ENCODE measurements at places on chromosomes 6 and 20.

GRCh38 chr6:3956054-3956453 lies 106.9 kb downstream of the FAM50B start:
- no peak for DNase-seq

DNA sequence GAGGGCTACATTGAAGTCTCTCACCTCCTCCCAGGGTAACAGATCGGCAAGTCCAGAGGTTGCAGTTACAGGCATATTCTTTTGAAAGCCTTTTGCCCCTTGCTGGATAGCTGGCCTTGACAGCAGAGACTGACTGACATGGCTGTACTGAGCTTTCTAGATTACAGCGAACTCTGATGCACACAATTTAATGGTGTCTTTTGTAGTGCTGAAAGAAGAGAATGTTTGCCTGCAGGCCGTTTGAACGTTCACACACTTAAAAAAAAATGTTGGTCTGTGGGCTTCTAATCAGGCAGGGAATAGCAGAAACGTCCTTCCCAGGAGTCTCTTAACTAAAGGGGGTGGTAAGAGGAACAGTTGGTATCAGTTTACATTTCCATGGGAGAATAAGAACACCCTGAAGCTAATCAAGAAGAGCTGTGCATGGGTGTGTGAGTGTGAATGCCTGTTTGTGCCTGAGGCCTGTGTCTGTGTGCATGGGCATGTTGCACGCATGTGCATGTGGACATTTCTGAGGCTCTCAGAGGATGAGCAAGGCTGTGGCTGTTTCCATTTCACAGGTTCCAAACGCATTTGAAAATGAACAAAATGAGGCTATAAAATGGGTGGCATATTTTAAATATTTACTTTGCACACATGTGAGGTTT lies 213.9 kb upstream of the SSTR4 start:
- no peak for DNase-seq

GRCh38 chr6:27374824-27375612 lies 13.5 kb upstream of the ZNF391 start:
- DNase-seq = peak; percentile 33

GRCh38 chr6:39758905-39759605 lies 33.1 kb upstream of the DAAM2 start:
- no peak for DNase-seq

DNA sequence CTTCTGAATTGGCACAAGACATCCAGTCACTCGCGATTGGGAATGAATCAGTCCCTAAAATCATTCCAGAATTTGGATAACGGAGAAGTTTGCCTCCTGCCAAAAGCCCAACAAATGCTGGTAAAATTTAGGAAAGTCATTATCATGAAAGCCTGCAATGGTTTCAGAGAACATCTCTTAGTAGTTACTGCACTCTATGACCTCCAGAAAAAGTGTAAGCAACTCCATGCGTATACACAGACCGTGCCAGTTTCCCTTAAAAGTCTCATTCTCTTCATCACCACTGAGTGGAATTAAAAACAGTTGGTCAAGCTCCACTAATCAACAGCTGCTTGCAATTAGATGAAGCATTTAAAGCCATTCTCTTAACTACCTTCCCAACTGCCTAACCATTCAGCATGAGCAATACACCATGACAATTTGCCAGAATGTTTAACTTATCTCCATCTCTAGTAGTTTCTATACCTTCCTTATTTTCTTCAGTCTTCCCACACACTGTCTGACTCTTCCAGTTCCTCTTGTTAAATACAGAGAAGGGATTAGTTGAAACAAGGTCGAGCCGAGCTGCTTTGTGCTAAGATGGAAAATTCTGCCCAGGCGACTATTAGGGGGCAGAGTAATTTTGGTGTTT lies 183.6 kb upstream of the PRDM1 start:
- DNase-seq = no peak

- no peak for DNase-seq
These were observed 87.3 kb downstream of the PTPN1 start for GRCh38 chr20:50597406-50597969.

- DNase-seq = peak; percentile 45
These were observed 152.1 kb upstream of the RIMS1 start for GRCh38 chr6:71733970-71734899.

- DNase-seq = no peak
These were observed 1.4 kb downstream of the BHLHE23 start for GRCh38 chr20:63005365-63005861.

DNA sequence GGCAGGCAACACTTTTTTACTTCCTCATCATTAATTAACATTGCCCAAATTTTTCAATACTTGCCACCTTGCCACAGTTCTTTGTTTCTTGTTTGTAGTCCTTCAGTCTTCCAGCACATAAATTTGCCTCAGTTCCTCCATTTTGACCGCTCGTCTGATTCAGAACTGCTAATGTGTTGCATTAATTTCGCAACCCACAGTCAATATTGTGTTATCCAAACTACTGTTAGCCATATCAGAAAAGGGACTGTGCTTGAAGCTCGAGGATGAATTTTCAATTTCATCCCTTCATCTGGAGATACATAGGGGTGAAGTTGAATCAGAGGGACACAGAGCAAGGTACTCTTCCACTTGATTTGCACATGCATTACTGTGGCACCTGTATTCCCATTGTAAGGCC lies 421.5 kb downstream of the CDKAL1 start:
- no peak for DNase-seq

- DNase-seq = no peak
These were observed 7.1 kb downstream of the DUSP22 start for GRCh38 chr6:299104-299980.

- no peak for DNase-seq
These were observed 290.5 kb upstream of the ZFP64 start for GRCh38 chr20:52482044-52482443.

DNA sequence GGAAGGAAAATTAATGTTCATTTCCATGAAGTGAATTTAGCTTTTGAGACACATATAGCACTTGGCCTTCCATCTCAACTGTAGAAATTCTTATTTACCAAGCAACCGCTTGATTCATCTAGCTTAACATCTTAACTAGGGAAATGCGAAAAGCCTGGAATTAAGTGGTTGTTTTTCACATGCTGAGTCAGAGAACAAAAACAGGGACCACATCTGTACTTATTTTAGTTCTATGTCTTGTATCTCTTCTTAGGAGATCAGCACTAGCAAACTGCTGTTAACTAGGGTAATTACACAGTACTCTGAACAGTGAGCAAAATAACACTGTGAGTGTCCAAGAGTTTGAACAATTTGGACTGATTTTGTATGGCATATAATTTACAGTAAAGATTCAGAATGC lies 590.9 kb upstream of the NRSN1 start:
- DNase-seq = no peak

DNA sequence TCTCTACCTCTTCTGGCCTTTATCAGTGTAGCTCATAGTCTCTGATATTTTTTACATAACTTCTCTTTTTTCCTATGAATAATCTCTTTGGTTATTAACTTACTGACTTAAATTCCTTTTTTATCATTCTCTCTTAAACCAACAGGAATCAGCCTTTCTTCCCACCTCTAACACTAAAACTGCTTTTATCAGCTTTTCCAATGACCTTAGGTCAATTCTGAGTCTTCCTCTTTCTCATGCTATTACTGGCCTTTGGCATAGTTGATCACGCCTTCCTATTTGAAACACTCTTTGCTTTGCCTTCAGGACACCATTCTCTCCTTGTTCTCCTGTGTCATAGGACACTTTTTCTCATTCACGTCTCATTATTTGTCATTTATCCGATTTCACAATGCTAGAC lies 8.1 kb upstream of the HINT3 start:
- DNase-seq = no peak

DNA sequence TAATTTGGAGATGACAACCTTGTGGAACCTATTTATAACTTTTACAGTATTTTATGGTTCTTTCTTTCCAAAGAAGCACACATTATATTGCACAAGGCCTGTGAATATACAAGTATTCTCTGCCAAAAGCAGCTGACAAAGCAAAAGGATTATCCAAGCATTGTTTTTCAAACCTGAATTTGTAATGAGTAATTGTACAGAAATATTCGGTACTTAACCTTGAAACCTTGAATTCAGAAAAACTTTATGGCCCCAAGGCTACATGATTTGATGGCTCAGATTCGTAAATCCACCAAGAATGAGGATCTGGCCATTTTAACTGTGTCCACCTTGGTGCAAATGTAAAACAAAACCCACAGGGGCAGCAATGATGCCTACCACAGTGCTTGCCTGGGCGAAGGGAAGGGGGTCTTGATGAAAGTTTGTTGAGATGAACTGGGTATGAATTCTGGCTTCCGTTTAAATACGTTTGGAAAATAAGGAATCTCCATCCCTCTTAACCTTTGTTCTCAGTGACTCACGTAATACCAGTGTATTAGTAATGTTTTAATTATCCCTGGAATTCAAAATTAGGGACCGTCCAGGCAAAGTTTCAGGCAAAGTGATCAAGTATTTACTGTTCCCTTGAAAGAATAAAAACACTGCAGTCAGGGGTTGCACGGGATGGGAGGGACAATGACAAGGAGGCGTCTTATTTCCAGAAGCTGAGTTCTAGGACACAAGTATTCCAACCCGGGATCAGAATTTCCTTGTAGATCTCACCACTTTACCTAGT lies 2.7 kb upstream of the RBM24 start:
- DNase-seq = peak; percentile 50

GRCh38 chr20:62193079-62194025 lies 10.5 kb downstream of the MTG2 start:
- DNase-seq = no peak

DNA sequence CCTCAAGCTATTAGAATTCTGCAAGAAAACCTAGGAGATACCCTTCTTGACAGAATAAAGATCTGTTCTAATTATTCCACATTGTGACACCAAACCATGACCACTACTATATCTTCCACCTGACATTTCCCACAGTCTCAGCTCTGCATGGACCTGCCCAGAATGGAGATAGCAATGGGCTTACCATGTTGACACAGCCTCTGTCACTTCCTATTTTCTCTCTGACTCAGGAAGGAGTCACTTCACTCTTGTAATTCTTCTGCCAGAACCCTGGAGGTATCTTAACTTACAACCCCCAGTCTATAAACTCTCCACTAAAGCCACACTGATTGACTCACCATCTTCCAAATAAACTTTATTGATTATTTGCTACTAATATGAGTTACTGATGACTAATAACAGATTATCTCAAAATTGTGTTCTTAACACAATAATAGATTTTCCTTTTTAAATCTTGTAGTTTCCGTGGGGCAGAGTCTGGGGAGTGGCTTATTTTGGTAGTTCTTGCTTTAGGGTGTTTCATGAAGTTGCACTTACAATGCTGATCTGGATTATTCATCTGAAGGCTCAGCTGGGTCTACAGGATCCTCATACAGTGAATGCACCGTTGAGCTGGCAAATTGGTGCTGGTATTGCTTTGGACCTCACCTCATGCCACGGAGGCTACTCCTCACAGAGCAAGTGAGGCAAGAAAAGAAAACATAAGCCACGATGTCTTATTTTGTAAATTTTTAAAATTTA lies 869.9 kb downstream of the KIF16B start:
- DNase-seq = peak; percentile 84

GRCh38 chr20:57622579-57623381 lies 2.6 kb upstream of the ZBP1 start:
- peak; percentile 71 for DNase-seq

- DNase-seq = peak; percentile 46
These were observed 275.6 kb downstream of the TENT5A start for GRCh38 chr6:81476881-81477280.

- peak; percentile 48 for DNase-seq
These were observed 170.3 kb upstream of the PDE7B start for GRCh38 chr6:135680964-135681913.

GRCh38 chr6:163490826-163491577 lies 76.5 kb downstream of the QKI start:
- peak; percentile 68 for DNase-seq

DNA sequence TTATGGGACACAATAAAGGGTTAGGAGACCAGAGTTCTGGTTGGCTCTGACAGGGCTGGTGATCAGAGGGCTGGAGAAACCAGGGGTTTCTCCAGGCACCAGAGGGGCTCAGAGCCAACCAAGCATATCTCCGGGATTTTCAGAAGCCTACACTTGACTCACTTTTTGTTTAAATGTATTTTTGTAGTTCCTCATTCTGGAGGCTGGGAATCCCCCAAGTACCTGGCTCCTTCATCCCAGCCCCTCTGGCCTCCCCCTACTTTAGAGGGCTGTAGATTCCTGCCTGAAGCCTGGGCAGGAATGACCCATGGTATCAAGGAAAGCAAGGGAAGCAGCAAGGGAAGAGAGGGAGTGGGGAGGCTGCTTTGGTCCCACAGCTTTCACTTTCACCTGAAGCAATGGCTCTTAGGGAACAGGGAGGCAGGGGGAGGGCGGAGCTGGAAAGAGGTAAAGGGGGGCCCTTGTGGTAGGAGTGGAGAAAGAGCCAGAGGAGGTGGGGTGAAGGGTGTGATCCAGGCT lies 973 bp downstream of the CD40 start:
- no peak for DNase-seq

DNA sequence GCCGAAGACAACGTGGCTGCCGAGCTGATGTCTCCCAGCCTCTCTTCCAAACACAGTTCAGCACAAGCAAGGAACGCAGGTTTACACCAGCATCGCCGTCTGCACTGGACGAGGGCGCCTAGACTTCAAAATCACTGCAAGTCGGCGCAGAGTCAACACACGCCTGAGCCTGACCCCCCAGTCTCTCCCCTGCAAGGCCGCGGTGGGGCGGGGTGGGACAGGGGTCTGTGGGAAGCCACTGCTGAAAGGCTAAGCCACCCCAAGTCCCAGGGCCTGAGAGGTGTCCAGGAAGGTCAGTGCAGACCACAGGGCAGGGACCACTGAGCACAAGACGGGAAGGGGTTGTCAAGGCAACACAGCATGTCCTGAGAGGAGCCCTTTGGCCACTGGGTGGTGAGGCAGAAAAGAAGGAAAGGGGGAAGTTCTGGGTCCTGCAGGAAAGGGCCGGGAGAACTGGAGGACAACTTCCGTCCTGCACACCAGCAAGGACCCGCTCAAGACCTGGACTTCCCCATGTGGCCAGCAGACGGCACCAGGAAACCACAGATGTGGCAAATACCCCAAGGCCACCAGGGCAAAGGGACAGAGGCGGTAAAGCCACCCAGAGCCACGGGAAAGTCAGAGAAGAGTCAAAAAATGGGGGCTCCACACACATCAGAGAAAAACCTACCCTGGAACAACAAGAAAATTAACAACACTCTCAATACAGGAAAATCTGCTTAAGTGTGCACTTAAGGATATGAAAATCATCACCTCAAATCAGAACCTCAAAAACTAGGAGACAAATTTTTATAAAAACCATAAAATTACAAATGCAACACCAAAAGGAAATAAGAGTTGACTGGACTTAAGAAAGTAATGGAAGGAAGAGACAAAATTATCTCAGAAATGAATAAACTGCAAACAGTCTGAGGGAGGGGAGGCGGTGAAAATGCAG lies 84.8 kb downstream of the TAF4 start:
- peak; percentile 22 for DNase-seq

- peak; percentile 67 for DNase-seq
These were observed 164.1 kb upstream of the SALL4 start for GRCh38 chr20:51966296-51966971.

DNA sequence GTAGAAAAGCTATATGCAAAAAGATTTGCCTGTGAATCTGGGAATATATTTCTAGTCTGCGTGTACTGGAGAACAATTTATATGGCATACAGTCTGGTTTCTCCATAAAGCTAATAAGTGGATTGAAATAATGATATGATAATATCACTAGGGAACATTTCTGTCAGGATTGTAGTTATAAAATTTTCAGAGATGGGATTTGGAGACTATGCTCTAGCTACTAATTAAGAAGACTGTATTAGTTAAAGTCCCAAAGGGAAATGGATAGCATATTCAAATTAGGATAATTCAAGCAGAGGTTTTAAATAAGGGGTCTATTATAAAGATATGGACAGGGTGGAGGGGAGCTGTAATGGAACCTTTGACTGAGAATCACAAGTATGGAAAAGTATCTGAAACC lies 7.2 kb upstream of the STX11 start:
- DNase-seq = no peak

All from astrocyte of the spinal cord (primary cell).